ENCODE measurements at places on chromosomes 1 and 21.
A peak's percentile ranks its signal among the peaks of the same experiment; 100 is the strongest.

GRCh38 chr1:107443027-107443426, 302.2 kb downstream of the NTNG1 start:
- no peak for DNase-seq

- DNase-seq, result no peak
Observed at GRCh38 chr1:201452866-201453265, 16.1 kb downstream of the PHLDA3 start.

DNA sequence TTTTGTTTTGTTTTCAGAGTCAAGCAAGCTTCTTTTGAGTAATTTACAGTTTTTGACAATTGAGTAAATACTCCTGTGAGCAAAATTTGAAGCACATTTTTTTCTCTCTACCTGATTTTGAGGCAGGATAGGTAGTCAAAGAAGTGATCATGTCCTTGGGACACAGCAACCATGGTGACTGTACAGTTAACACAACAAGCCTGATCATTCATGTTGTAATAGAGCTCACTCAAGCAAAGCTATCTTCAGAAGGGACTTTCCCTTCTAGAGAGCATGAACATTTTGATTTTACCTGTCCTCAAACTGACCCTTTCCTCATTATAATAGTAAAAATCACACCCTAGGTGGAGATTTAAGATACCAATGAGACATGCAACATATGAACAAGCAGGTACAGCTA, 126.5 kb upstream of the KCNK1 start:
- DNase-seq, result no peak

DNA sequence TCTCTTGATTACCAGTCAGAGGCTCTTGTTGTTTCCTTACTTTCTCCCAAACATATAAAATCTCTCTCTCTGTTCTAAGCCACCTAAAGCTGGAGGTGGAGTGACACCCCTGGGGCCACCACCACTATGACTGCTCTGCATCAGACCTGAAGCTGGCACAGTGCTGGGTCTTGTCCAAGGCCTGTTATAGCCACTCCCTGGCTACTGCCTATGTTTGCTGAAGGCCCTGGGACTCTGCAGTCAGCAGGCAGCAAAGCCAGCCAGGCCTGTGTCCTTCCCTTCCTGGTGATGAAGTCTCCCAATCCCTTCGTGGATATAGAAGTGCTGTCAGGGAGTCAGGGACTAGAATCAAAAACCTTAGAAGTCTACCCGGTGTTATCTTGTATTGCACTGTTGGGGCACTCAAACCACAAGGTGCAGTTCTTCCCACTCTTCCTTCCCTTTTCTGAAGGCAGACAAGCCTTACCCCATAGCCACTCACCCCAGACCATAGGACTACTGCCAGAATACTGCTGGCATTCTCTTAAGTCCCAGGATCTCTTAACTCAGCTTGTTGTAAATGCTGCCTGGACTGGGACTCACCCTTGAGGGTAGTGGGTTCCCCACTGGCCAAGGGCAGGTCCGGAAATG, 103.1 kb downstream of the RPS6KC1 start:
- DNase-seq, result no peak

- no peak for DNase-seq
Observed at GRCh38 chr1:29650476-29650875, 414.2 kb downstream of the PTPRU start.

GRCh38 chr1:39102537-39103327, 76.6 kb downstream of the NDUFS5 start:
- DNase-seq, result no peak

GRCh38 chr1:40469327-40469726, 7.8 kb upstream of the ZFP69 start:
- no peak for DNase-seq

DNA sequence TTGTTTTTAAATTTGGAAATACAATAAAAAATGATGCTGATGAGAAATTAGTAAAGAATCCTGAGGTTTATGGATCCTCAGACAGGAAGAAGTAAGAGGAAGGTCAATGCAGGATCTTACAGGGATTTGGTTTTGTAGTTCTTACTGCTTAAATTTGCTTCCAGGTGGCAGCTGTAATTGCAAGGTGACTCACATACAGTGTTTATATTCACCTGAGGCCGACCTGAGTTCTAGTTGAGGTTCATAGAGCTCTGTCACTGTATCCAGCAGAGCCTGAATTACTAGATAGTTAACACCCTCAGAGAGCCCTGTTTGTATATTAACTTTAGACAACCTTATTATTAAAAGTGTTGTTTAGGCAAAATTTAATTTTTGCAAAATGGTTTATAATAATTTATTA, 1.4 kb upstream of the WDR26 start:
- no peak for DNase-seq

- DNase-seq, result no peak
Observed at GRCh38 chr21:31012133-31013089, 25.9 kb downstream of the KRTAP19-8 start.

- DNase-seq, result no peak
Observed at GRCh38 chr1:4674676-4675075, 20.3 kb downstream of the AJAP1 start.

DNA sequence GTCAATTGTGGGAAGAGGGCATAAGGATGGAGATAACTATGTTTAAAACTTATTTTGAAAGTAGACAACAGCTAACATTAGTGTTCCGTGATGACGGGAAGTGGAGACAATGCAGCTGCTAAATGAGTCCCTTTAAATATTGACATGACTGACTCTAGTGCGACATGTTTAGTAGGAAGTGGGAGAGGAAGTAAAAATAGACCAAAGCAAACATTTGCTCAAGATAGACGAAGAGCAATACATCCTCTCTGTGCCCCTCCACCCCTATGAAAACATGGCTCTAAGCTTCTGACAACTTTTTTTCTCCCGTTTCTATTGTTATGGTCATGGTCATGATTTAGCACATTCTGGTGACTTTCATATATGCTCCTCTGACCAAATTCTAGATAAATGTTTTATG, 60.0 kb upstream of the HMCN1 start:
- DNase-seq, result no peak

DNA sequence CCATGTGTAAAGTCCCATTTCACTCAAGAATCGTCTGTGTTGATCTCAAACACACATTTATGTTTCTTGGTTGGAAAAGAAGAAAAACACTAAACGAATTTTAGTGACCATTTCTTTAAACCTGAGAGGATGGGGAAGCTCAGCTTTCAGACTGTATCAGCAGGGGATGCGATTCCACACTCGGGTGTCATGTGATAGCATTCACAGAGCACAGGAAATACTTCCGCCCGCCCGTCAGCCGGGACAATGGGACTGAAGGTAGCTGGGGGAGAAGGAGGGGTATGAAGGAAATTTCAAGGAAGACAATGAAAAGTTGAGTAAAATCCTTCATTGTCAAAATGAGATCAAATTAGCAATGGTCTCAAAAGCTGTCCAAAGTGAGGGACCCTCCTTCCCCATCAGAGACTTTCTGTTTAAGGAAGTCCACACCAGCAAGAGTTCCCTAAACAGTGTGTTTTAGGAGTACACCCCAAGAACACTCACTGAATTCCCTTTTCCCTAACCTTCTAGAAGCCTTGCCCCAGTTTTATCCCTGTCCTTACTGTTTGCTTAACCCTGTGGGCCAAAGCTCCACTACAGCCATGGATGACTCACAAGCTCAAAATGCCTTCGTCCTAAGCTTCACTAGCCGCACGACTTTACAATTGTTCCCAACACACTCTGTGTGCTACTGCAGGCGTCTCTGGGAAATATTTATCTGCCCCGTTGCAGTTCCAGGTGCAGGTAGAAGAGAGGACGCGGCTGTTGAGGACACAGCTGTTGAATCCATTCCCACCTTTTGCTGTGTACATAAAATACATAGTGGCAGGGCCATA, 51.4 kb upstream of the SIM2 start:
- DNase-seq, result peak; percentile 33

DNA sequence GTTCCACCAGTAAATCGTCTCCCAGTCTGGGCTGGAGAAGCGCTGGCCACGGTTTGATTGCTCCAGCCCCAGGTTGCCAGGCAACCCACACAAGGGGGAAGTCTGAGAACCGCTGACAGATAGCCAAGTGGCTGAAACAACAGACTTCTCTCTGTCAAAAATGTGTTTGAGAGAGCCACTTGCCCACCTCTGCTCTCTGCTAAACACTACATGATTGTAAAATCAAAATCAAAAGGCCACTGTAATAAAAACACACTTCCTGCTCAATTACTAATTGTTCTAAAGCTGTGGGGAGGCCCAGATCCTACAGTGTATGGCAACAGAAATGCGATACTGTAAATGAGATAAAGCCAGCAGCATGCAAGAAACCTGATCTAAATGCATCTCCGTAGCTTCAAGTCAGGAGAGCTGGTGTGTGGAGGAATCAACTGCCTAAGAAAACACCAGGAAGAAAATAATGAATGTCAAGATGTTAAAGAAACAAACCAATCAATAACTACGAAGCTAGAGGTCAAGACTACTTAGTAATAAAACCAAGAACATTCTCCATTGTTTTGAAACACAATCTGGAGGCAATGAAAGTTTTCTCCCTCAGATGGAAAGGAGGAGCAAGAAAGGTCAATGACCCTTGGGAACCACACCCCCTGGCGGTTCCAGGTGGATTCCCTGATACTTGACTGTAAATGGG, 121.2 kb downstream of the SLC45A1 start:
- peak; percentile 72 for DNase-seq

- no peak for DNase-seq
Observed at GRCh38 chr1:232598133-232598532, 31.8 kb downstream of the SIPA1L2 start.

DNA sequence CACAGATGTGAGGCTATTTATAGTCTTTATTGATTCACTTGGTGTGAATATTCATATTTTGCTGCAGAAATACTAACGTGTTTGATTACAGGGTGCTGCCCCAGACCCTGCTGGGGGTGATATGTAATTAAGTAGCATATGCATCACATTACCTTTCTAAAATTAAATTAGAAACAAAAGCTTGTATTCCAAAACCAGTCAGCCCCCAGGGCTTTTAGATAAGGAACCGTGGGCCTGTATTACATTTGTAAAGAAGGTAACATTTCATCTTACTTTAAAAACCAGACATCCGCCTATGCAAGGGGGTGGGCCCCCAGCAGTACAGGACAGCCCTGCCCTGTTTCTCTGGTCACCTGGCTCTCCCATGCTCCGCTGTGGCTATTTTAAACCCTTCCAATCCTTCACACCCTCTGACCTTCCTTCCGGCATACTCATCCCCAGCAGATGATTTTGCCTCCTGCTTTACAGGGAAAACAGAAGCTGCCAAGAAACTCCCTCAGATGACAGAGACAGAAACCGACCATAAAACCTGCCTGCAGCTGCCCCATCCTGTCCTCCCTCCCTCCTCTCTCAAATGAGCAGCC, 22.0 kb upstream of the KCNC4 start:
- DNase-seq, result no peak

- no peak for DNase-seq
Observed at GRCh38 chr1:70536708-70537366, 125.8 kb downstream of the CTH start.

DNA sequence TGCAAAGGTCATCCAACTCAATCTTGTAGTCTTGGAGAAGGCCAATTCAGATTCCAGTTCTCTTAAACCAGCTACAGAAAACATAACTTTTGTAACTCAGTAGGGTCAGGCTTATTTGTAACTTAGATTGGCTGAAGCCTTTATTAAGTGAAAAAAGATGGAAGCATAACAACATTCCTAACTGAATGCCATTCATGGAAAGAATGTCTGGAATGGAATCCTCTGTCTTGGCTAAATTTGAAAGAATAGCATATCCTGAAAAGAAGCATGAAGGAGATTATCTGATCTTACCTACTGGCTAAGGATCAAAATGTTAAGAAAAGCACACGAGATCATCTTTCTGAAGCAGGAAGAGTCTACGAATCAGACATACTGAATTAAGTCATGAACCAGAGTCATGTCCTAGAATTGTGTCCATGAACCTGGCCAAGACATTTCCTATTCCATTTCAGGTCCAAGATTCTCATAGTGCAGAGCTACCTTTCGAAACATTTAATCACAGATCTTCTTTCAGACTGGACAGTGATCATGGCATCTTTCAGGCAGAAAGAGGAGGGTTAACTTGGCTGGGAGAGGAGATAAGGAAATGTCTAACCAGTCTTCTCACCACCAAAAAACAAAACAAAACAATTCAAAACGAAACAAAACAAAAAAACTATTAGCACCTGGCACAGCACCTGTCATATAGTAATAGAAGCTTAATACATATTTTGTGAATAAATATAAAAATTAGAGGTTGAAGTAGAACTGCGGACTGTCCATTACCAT, 75.6 kb downstream of the XCL2 start:
- DNase-seq, result no peak

DNA sequence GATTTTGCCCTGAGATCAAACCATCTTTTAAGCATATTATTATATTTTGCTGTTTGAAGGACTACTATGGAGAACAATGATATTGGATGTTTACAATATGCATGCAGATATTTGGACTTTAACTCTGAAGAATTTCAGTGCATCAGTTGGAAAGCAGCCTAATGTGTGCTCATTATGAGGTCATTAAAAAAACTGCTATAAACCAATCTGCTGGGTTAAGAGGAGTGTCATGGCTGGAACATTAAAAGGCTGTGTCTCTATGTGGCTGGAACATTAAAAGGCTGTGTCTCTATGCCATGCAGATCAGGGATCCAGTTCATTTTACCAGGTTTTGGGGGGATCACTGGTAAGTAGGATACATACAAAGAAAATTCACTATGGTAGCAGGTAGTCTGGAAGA, 77.6 kb downstream of the SPATA46 start:
- no peak for DNase-seq

DNA sequence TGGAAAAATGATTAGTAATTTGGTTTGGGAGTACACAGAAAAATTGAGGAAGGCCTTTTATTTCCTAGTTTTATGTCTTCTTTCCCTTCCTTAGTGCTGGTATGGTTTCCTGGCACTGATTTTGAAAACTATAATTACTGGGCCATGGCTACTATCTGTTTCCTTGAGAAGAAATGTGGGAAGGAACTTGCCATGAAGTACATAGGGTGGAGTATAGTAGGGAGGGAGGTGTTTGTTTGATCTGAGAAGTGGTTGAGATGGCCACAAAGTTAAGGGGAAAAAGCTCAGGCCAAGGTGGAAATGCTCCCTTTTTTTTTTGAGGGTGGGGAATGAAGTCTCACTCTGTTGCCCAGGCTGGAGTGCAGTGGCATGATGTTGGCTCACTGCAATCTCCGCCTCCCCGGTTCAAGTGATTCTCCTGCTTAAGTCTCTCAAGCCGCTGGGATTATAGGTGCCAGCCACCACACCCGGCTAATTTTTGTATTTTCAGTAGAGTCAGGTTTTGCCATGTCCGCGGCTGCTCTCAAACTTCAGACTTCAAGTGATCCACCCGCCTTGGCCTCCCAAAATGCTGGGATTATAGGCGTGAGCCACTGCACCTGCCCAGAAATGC, 11.3 kb downstream of the HJV start:
- DNase-seq, result no peak

DNA sequence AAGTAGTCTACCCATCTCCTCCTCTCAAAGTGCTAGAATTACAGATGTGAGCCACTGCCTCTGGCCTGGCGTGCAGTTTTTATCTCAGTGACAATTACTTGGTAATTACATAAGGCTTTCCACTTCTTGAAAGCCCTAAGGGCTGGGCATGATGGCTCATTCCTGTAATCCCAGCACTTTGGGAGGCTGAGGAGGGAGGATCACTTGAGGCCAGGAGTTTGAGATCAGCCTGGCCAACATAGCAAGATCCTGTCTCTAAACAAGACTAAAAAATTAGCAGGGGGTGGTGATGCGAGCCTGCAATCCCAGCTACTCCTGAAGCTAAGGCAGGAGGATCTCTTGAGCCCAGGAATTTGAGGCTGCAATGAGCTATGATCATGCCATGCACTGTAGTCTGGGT, 7.7 kb downstream of the HHAT start:
- no peak for DNase-seq

- DNase-seq, result peak; percentile 88
Observed at GRCh38 chr1:17419626-17420328, 19.7 kb downstream of the RCC2 start.

- DNase-seq, result no peak
Observed at GRCh38 chr1:69513601-69514000, 54.1 kb upstream of the LRRC7 start.

Data from WTC11 (cell line).